ENCODE measurements at places on chromosomes 3 and 15.

DNA sequence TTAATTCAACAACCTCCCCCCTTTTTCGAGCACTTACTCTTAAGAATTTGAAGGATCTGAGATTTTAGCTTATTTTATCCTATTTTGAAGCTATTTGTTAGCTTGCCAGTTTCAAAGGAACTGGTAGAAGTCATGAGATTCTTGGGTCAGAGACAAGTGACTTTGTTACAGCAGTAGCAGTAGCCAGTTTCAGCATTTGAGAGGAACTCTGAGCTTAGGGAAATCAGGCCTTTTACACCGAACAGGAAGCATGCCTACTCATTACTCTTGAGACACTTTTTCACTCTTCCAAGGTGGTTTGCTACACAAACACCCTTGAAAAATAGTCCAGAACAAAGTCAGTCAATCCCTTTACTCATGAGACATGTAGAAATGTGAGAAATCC lies 24.5 kb upstream of the TM4SF1 start:
- no peak for DNase-seq

- no peak for DNase-seq
Measured at GRCh38 chr3:160773722-160774121, 17.7 kb downstream of the PPM1L start.

DNA sequence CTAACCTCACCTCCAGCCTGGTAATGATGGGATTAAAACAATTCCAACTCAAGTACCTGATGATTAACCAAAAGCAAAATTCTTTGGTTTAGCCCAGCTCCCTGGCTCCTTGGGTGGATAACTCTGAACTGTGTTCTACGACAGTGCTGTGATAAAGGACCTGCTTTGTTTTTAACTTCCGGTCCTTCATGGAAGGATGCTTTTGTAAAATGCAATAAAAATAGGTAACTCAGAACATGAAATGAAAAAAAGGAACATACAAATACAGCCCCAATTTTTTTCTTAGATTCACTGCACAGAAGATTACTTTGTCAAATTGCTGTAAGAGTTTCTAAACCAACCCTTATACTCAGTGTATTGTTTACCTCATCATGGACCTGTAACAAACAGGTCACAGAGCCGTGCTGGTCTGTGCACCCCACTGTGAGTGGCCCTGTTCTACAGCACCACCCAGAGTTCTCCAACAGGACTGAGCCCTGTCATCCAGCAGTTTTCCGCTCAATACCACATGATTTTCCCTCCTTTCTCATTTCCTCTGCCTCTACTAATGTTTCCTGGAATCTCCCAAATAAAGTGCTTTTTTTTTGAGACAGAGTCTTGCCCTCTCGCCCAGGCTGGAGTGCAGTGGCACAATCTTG lies 4.9 kb upstream of the PCYT1A start:
- DNase-seq, result no peak

DNA sequence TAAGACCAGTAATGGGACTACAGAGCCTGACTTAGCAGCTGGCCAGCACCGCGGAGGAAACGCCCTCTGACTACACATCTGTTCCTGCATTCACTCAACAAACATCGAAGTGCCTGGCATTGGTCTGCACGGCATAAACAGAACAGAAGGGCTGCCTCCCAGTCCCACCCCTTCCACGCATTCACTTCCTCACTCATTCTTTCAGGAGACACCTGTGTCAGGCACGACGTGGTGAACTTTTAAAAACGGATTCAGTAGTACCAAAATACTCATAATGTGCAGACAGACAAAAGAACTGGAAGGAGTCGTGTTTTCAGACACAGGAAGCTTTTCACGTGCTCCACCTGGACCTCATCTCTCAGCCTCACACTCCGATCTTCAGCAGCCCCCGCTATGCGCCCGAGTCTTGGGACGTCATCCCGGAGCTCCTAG lies 123.3 kb downstream of the XXYLT1 start:
- DNase-seq, result no peak

DNA sequence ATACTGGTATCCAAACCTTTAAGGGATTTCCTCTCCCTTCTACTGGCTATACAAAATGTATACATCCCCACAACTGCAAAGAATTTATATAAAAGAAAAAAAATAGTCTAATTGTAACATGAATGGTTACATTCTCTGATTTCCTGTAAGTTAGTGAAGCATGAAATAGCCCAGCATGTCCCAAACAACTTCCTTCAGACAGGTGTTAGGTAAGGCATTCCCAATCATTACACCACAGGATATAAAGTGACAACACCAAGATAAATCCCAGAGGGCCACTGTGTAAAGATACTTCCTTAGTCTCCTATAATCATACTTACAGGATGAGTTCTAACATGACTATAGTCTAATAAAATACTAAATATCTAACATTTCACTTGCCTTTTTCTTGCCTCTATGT lies 7.6 kb downstream of the CMTM6 start:
- DNase-seq, result no peak

GRCh38 chr3:185207481-185207880 lies 46.4 kb downstream of the EHHADH start:
- no peak for DNase-seq

- no peak for DNase-seq
Measured at GRCh38 chr3:7847021-7847420, 654.6 kb upstream of the LMCD1 start.

DNA sequence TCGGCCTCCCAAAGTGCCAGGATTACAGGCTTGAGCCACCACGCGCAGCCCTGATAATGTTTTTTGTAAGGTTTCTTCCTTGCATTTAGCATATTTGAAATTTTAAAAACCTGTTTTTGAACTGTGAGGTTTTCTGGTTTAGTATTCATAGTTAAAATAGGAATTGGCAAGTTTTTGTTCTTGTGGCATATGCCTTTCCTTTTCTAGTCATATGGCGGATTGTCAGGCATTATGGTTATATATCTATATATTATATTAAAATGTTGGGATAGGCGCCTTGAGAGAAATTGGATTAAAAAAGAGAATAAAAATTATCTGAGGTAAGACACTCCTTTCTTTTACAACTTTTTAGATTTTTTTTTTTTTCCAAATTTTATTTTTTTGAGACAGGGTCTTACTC lies 28.4 kb downstream of the FXR1 start:
- no peak for DNase-seq

- no peak for DNase-seq
Measured at GRCh38 chr3:181847276-181847675, 135.6 kb downstream of the SOX2 start.

Measured in activated CD4-positive, alpha-beta T cell treated with anti-CD3 and anti-CD28 coated beads, Interleukin-2, amount 50 U/mL, for 4 hours (primary cell).